ENCODE measurements at places on chromosomes 1 and 21.

DNA sequence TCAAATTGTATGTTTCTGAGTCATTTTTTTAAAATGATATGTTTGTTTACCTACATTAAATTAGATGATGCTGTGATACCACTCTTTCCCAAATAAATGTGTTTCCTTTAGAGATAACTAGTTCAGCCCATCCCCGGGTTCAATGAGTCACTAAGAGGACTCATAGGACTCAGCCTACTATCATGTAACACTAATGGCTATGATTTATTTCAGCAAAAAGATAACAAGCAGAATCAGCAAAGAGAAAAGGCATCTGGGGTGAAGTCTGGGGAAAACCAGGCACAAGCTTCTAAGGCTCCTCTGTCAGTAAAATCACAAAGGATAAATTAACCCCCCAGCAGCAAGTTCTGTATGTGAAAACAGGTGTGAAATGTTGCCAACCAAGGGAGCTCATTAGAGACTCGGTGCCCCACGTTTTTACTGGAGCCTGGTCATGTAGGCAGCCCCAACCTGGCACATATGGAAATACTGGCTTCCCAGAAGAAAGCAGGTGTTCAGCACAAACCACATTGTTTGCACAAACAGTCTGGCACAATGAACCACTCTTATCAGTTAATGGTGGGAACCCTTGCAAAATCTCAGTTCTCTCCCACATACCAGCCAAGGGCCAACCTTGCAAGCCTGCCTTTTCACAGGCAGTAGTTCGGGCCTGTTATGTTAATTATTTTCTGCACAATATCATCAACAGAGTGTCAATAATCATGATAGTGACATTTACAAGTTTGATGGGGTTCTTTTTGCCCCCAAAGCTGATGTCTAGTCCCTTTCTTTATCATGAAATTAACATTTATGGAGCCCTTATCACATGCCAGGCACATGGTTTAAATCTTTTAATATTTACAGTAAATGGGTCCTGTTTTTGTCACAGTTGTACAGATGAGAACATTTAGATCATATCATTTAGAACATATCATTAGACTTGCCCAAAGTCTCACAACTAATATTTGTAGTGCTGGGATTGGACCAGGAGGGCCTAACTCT is 23.1 kb upstream of the CNN3 start:
- no peak for DNase-seq

GRCh38 chr21:26837539-26837938 is 7.7 kb downstream of the ADAMTS1 start:
- no peak for DNase-seq

GRCh38 chr1:205706601-205707502 is 26.5 kb upstream of the SLC45A3 start:
- peak; percentile 62 for DNase-seq

- peak; percentile 28 for DNase-seq
Observed at GRCh38 chr1:235327559-235328270, at the start of gene ARID4B. TSS of gene ARID4B (minus strand) at chr1:235328179. CDS start at chr1:235326919, 1,260 bp downstream.

GRCh38 chr1:216140730-216141524 is 282.3 kb downstream of the USH2A start:
- no peak for DNase-seq

GRCh38 chr21:44083631-44084291 is 23.4 kb upstream of the PWP2 start:
- DNase-seq: no peak

DNA sequence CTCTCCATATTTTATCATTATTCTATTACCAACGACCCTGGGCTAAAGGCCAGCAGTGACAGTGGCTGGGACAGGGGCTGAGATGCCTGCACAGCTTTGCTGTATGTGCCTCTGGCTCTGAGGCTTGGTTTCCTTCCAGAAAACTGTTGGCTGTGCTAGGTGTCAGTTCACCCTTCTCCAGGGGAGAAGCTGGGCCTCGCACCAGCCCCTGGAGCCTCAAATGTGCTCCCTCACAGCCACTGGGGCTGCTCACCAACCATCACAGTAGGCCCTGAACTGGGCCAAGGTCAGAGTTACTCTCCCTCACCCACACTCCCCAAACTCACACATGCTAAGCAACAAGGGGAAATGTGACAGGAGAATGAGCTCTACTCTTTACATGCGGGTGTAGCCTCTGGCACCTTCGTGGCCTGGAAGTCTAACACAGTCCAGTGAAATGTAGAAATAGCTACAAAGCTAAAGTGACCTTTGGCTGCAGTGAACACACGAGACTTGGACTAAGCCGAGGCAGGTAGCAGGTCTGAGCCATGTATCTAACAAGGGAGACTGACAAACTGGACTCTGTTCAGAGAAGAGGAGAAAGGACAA is 4.7 kb upstream of the CD160 start:
- DNase-seq: no peak

DNA sequence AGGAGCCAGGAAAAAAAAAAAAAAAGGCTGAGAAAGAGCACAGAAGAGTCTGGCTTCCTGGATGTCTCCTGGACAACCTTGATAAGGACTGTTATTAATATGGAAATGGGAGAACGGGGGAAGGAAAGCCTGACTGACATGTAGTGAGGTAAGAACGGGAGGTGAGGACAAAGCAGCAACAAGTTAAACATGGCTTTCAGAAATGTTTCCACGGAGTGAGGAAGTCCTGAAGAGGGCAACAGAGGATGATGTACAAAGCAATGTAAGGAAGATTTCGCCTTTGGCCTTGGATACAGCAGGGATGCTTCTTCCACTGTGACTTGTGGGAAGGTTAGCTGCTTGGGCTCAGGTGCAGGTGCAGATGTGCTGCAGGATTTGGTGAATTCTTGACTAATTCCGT is 11.9 kb upstream of the NIBAN1 start:
- peak; percentile 23 for DNase-seq

- DNase-seq: no peak
Observed at GRCh38 chr1:27481994-27482620, 7.9 kb downstream of the WASF2 start.

GRCh38 chr1:207977876-207978275 is 67.0 kb upstream of the CD34 start:
- DNase-seq: no peak
